Fibroblast of mammary gland (primary cell): ENCODE measurements at places on chromosomes 16 and 17.

DNA sequence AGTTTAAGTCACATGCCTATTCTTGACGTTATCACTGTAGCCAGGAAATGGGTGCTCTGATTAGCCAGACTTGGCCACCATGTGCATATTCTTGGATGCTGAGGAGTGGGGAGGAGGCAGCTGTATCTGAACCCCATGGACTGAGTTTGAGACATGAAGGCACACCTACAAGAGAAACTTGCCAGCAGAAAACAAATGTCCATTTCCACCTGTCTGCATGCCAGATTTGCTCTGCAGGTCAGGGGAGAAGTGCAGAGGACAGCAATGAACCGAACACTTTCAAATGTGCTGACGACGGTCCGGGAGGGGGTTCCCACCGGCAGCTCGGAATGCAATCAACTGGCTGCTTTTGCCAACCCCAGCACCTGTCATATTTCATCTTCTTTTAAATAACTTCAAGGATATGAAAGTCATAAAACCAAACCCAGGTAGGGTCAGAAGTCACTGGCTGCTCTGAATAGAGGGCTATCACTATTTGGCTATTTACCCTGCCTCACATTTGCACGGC is 287.8 kb upstream of the N4BP1 start:
- no peak for DNase-seq

DNA sequence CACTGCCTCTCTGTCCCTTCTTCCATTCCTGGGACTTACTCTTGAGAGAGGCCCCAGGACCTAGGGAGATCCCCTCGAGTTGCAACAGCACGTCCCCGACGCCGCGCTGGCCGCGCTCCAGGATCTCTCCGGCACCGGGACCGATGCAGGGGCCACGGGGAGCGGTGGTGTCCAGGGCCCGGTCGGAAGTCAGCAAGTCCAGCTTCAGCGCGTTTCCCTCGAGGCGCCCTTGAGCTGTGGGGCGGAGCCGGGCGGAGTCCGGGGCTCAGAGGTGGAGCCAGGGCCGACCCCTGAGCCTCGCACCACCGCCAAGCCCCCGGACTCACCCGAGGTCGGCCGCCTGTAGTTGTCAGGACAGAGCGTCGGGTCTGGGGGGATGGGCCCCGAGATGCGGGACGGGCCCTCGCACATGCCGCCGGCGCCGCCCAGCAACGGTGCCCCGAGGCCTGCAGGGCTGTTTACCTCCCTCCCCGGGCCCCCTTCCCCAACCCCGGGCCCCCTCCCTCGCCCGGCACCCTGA is 458 bp downstream of the ENKD1 start:
- DNase-seq, result peak; percentile 20

- no peak for DNase-seq
Measured at GRCh38 chr16:2383501-2383900, 43.0 kb upstream of the ABCA3 start.

DNA sequence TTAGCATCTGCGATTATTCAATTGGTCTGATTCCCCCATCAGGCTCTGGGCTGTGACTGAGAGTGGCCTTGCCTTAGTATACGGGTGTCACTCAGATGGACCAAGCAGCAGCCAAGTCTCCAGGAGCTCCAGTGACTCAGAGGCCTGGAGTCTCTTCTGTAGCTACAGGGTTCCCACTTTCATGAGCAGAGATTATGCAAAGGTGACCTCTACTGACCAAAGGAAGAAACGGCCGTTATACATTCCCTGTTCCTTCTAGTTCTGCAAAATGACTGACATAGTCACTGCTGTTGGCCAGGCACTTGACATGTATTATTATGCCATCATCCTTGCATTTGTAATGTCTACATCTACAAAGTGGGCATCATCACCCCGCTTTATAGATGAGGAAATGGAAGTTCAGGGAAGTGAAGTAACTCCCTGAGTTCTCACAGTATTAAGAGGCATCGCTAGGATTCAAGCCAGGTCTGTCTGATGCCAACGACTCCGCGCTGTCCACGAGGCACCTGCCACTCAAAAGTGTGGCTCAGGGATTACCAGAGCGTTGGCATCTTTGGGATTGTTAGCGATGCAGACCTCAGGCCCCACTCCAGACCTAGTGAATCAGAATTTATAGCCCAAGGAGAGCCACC is 23.3 kb downstream of the SLC38A7 start:
- DNase-seq, result peak; percentile 91

DNA sequence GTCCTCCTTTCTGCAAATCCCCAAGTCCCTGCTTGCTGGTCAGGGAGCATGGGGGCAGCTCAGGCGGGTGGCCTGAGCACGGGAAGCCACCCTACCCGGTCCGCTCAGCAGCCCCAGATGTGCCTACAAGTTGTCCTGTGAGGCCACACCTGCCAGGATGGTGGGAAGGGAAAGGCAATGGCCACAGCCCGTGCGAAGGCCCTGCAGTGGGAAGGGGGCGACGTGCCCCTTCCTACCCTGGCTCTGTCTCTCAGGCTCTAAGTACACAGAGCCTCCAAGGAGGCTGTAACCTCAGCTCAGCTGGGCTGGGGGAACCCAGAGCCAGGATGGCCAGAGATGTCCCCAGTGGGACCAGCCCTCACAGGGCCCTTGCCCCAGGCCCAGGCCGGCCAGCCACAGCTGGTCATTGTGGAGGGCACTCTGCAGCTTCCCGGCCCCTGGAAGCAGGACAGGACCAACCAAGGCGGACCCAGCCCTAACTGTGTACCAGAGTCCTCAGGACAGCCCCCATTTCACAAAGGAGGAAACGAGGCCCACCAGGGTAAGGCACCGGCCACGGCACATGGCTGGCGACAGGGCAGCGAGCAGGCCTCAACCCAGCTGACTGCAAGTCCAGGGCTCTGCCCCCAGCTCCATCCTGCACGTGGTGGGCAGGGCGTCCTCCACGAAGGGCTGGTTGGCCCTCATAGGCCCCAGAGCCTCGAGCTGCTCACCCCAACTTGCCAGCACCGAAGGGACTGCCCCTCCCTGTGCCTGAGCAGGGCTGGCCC is 82.3 kb downstream of the RTN4RL1 start:
- no peak for DNase-seq

DNA sequence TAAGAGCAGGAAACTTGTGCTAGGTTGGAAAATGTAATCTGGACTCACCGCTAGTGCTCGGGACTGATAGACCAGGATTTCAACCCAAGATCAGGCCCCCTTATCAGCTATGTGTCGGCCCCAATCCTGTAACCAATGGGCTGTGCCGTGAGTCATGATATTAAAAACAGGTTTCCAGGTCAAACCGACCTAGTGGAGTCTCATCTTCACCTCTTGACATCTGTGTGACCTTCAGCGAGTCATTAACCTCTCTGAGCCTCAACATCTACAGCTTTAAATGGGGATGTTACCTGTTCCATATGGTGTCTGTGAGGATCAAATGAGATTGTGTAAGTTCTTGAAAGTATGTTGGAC is 512 bp downstream of the PMM2 start:
- DNase-seq, result peak; percentile 47

GRCh38 chr17:42240201-42240600 is 36.0 kb downstream of the STAT5B start:
- no peak for DNase-seq

DNA sequence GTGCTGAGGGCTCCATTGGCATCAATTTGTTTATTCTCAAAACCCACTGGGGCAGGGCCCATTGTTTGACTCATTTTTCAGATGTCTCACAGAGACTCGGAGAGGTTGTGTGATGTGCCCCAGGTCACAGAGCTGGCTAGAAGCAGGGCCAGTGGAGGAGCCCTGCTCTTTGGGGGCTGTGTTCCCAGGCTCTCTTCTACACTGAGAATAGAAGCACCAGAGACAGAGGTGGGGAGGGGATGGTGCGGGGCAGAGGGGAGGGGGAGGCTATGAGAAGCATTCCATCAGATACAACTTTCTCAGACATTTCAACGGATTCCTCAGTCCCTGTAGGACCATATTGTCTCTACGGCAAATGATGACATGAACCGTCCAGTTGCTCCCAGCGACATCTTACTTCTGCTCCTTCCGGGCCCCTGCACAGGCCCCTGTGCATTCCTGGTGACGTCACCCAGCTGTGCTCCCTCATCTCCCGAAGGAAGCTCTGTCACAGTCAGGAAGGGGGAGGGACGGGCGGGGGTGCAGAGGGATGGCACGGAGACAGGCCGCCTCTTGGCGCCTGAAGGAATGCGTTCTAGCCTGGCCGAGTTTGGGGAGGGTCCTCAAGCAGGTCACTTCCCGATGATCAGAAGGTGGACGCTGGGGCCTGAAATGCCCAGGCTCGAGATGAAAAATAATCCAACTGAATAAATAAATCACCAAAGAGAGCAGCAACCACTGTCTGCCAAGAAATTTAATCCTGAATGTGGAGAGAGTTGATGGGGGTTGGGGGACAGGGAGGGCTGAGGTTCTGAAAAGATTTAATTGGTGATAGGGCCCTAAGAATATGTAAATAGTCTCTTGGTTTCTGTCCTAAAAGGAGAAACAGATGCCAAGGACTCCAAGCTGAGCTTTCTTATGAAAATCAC is 114.1 kb downstream of the NOG start:
- DNase-seq, result no peak

- DNase-seq, result no peak
Measured at GRCh38 chr17:82457929-82458178, 687 bp upstream of the NARF start.
